ENCODE measurements at places on chromosomes 12 and 14.

GRCh38 chr14:69694730-69695281 lies 72.1 kb upstream of the SRSF5 start:
- peaks cover 2% of the 10 kb centered on the region for H3K4me1 ChIP-seq
- H3K36me3 ChIP-seq: no peaks in the 10 kb centered on the region
- H3K27ac ChIP-seq: no peak overlapping the region
- DNase-seq: no peak
- H3K27me3 ChIP-seq: no peaks in the 10 kb centered on the region

GRCh38 chr14:54355698-54356097 lies 41.1 kb upstream of the CDKN3 start:
- H3K27me3 ChIP-seq: no peaks in the 10 kb centered on the region
- H3K36me3 ChIP-seq: peaks cover 2% of the 10 kb centered on the region
- H3K27ac ChIP-seq: no peak overlapping the region
- H3K4me3 ChIP-seq: no peak overlapping the region

GRCh38 chr12:87802721-87803011 lies 226.5 kb downstream of the C12orf50 start:
- H3K4me1 ChIP-seq: no peaks in the 10 kb centered on the region
- H3K27ac ChIP-seq: no peak overlapping the region
- no peaks in the 10 kb centered on the region for H3K36me3 ChIP-seq
- H3K4me3 ChIP-seq: no peak overlapping the region
- no peaks in the 10 kb centered on the region for H3K27me3 ChIP-seq

DNA sequence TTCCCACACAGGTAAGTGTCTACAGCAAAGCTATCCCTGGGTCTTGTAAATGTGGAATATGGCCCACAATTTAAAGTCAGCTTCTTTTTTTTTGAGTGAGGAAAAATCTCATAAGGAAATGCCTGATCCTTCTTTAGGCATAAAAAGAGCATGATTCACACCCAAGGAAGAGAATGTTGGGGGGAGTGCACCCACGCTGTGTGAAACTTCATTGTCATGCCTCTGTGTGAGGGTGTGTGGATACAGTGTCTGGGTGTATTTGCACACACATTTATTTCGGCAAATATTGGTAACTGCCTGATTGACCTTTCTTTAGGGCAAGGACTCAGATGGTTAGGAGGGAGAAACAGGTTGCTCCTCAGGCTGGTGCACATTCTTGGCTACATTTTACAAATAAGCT lies 196.8 kb upstream of the STXBP6 start:
- no peaks in the 10 kb centered on the region for H3K4me1 ChIP-seq
- H3K27me3 ChIP-seq: no peaks in the 10 kb centered on the region
- no peak overlapping the region for H3K4me3 ChIP-seq
- H3K27ac ChIP-seq: no peak overlapping the region
- no peaks in the 10 kb centered on the region for H3K36me3 ChIP-seq
- no peak for DNase-seq

DNA sequence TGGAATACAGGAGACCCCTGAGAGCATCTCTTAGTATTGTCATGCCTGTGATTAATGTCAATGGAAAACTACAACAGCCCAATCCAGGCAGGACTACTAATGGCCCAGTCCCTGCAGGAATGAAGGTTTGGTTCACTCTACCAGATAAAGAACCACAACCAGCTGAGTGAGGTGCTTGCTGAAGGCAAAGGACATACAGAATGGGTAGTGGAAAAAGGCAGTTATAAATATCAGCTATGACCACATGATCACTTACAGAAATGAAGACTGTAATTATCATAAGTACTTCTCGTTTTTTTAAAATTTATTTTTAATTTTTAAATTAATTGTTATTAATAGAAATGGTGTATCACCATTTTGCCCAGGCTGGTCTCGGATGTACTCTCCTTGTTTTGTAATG lies 17.2 kb upstream of the LPCAT3 start:
- no peak overlapping the region for H3K4me3 ChIP-seq
- H3K36me3 ChIP-seq: no peaks in the 10 kb centered on the region
- H3K27ac ChIP-seq: no peak overlapping the region
- no peaks in the 10 kb centered on the region for H3K27me3 ChIP-seq
- H3K4me1 ChIP-seq: 0 out of 2 replicates have a peak, but pooled peaks cover 1% of the 10 kb centered on the region
- DNase-seq: no peak

GRCh38 chr12:49609875-49610154 lies 4.4 kb upstream of the FAM186B start:
- H3K4me3 ChIP-seq: no peak overlapping the region
- H3K4me1 ChIP-seq: no peaks in the 10 kb centered on the region
- H3K27me3 ChIP-seq: no peaks in the 10 kb centered on the region
- DNase-seq: no peak
- no peak overlapping the region for H3K27ac ChIP-seq

GRCh38 chr12:288687-289086 lies 26.1 kb upstream of the SLC6A13 start:
- H3K27ac ChIP-seq: no peak overlapping the region
- H3K27me3 ChIP-seq: no peaks in the 10 kb centered on the region
- DNase-seq: no peak
- H3K36me3 ChIP-seq: peaks cover 6% of the 10 kb centered on the region
- H3K4me3 ChIP-seq: no peak overlapping the region

DNA sequence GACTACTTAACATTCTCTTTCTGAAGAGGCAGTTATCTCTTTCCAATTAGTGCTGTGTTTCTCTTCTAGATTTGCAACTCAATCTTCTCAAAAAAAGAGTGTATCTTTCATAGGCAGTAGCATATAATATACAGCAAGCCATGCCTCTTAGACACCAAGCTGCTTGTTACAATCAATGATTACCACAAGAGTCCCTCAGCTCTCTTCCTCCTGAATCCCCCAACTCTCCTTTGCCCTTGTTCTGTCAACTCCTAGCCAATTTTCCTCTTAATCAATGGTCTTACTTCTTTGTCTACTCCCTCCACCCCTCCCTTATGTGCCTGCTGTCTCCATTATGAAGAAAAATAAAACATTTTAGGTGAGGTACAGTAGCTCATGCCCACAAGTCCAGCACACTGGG lies 2.6 kb downstream of the TMTC1 start:
- H3K27ac ChIP-seq: no peak overlapping the region
- H3K4me3 ChIP-seq: no peak overlapping the region
- no peaks in the 10 kb centered on the region for H3K27me3 ChIP-seq
- H3K36me3 ChIP-seq: no peaks in the 10 kb centered on the region
- H3K4me1 ChIP-seq: no peaks in the 10 kb centered on the region
- DNase-seq: no peak

DNA sequence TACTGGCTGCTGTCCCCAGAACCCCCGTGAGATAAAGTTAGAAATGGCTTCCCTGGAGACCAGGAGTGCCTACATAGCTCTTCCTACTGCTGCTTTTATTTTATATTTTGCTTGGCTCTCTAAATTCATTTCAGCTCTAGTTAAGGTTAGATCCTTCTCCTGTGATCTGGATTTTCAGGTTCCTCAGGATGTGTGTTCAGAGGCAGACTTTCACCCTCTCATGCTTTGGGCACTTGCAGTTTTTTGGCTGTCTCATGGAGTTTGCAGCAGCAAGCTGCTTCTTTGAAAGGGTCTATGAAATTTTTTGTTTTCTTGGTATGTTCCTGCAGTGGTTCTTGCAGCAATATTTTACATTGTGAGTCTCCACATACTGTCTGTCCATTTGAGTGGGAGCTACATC lies 93.3 kb downstream of the ATP23 start:
- H3K27ac ChIP-seq: no peak overlapping the region
- H3K36me3 ChIP-seq: no peaks in the 10 kb centered on the region
- no peaks in the 10 kb centered on the region for H3K4me1 ChIP-seq
- no peaks in the 10 kb centered on the region for H3K27me3 ChIP-seq
- no peak overlapping the region for H3K4me3 ChIP-seq
- no peak for DNase-seq

GRCh38 chr12:73677520-73678291 lies 859.9 kb upstream of the ATXN7L3B start:
- H3K27ac ChIP-seq: no peak overlapping the region
- no peak overlapping the region for H3K4me3 ChIP-seq
- no peak for DNase-seq
- peaks cover 2% of the 10 kb centered on the region for H3K4me1 ChIP-seq

- no peaks in the 10 kb centered on the region for H3K36me3 ChIP-seq
- H3K4me1 ChIP-seq: no peaks in the 10 kb centered on the region
- no peak overlapping the region for H3K4me3 ChIP-seq
These were observed 18.2 kb downstream of the GLT1D1 start for GRCh38 chr12:128871516-128871892.

- H3K4me3 ChIP-seq: no peak overlapping the region
- peaks cover 44% of the 10 kb centered on the region for H3K4me1 ChIP-seq
- H3K36me3 ChIP-seq: no peaks in the 10 kb centered on the region
- no peaks in the 10 kb centered on the region for H3K27me3 ChIP-seq
- no peak overlapping the region for H3K27ac ChIP-seq
These were observed 17.2 kb downstream of the PLEKHG3 start for GRCh38 chr14:64721391-64721791.

- DNase-seq: no peak
- peaks cover 1% of the 10 kb centered on the region for H3K4me1 ChIP-seq
- no peaks in the 10 kb centered on the region for H3K27me3 ChIP-seq
- H3K4me3 ChIP-seq: no peak overlapping the region
These were observed 19.1 kb downstream of the SLC2A3 start for GRCh38 chr12:7916936-7917335.

GRCh38 chr12:83689333-83689732 lies 1002.6 kb downstream of the TMTC2 start:
- H3K27me3 ChIP-seq: no peaks in the 10 kb centered on the region
- no peak overlapping the region for H3K27ac ChIP-seq
- H3K36me3 ChIP-seq: no peaks in the 10 kb centered on the region
- no peaks in the 10 kb centered on the region for H3K4me1 ChIP-seq

- no peaks in the 10 kb centered on the region for H3K4me1 ChIP-seq
- DNase-seq: no peak
- no peaks in the 10 kb centered on the region for H3K36me3 ChIP-seq
- H3K27ac ChIP-seq: no peak overlapping the region
- no peak overlapping the region for H3K4me3 ChIP-seq
- H3K27me3 ChIP-seq: no peaks in the 10 kb centered on the region
These were observed 79.7 kb downstream of the SPTB start for GRCh38 chr14:64800000-64800399.

GRCh38 chr12:104672501-104673265 lies 215.9 kb downstream of the CHST11 start:
- DNase-seq: no peak
- H3K4me1 ChIP-seq: peaks cover 2% of the 10 kb centered on the region
- H3K27me3 ChIP-seq: no peaks in the 10 kb centered on the region
- H3K4me3 ChIP-seq: no peak overlapping the region
- no peaks in the 10 kb centered on the region for H3K36me3 ChIP-seq
- H3K27ac ChIP-seq: no peak overlapping the region

DNA sequence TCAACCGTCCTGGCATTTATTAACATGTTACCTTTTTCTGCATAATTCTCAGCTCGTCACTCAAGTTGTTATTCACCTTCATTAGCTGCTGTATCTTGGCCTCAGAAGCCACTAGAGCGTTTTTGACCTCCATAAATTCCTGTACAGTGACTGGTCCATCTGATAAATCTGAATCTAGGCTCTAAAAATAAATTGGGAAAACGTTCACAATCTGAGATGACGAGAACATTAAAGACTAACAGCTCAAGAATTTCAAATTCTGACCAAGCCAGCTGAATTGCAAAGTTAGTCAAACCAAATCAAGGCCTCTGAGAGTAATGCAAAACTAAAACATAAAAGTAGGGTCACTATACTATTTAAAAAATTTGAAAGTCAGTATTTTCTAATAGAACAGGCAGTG lies 45.0 kb downstream of the GIT2 start:
- peaks cover 5% of the 10 kb centered on the region for H3K4me1 ChIP-seq
- no peaks in the 10 kb centered on the region for H3K27me3 ChIP-seq
- H3K36me3 ChIP-seq: peaks cover 8% of the 10 kb centered on the region
- no peak overlapping the region for H3K4me3 ChIP-seq
- no peak for DNase-seq

DNA sequence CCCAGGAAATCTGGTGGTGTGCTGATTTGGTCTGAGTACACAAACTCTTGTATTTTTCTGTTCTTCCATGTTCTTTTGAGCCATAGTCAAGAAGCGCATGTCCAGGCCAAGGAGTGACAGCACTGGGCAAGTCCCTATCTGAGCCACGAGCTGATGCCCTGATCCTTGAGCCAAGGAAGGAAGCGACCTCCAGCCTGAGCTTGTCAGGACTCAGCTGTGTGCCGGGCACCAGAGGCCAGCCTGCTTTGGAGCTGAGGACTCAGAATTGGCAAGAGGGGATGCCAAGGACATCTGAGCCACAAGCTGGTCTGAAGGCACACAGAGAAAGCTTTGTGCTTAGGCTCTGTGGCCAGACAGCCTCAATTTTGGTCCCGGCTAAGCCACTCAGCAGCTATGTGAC lies 52.6 kb downstream of the GALNT16 start:
- DNase-seq: no peak
- H3K27ac ChIP-seq: no peak overlapping the region
- H3K4me3 ChIP-seq: no peak overlapping the region
- no peaks in the 10 kb centered on the region for H3K4me1 ChIP-seq

DNA sequence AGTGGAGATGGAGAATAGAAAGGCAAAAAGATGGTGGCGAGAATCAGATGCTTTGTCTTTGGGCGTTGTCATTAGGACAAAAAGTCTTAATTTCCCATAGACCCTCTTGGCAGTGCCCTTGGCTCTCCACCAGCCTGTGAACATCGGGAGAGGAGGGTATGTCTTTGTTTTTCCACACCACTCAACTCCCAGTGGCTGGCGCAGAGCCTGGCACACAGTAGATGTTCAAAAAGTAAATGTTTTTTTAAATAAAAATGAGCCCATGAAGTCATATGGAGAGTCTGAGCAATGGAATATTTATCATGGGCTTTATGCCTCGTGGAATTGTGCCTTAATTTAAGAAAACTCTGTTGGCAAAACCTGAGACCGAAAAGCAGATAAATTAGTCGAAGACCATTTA lies 90.4 kb downstream of the SRGAP1 start:
- no peak overlapping the region for H3K27ac ChIP-seq
- no peaks in the 10 kb centered on the region for H3K4me1 ChIP-seq

- H3K27ac ChIP-seq: no peak overlapping the region
- H3K4me3 ChIP-seq: no peak overlapping the region
- DNase-seq: no peak
- H3K27me3 ChIP-seq: no peaks in the 10 kb centered on the region
These were observed 211.1 kb downstream of the CACNA1C start for GRCh38 chr12:2263901-2264300.

GRCh38 chr12:74985293-74985985 lies 224.2 kb downstream of the KCNC2 start:
- no peaks in the 10 kb centered on the region for H3K36me3 ChIP-seq
- no peak overlapping the region for H3K4me3 ChIP-seq
- H3K4me1 ChIP-seq: no peaks in the 10 kb centered on the region
- DNase-seq: no peak

GRCh38 chr12:77725611-77726010 lies 105.1 kb upstream of the NAV3 start:
- no peaks in the 10 kb centered on the region for H3K27me3 ChIP-seq
- H3K4me1 ChIP-seq: no peaks in the 10 kb centered on the region
- DNase-seq: no peak
- H3K4me3 ChIP-seq: no peak overlapping the region

- no peaks in the 10 kb centered on the region for H3K4me1 ChIP-seq
- DNase-seq: no peak
- H3K4me3 ChIP-seq: no peak overlapping the region
- no peaks in the 10 kb centered on the region for H3K27me3 ChIP-seq
These were observed 5.9 kb downstream of the KLHL33 start for GRCh38 chr14:20429801-20430669.

GRCh38 chr12:103392722-103393121 lies 103.0 kb downstream of the C12orf42 start:
- H3K4me3 ChIP-seq: no peak overlapping the region
- no peaks in the 10 kb centered on the region for H3K4me1 ChIP-seq
- no peak for DNase-seq
- no peaks in the 10 kb centered on the region for H3K27me3 ChIP-seq
- H3K36me3 ChIP-seq: no peaks in the 10 kb centered on the region
